Gastroesophageal sphincter (tissue), 4 donors: ENCODE measurements at places on chromosomes 2 and 18. TPM values are rescaled to one million over a fixed set of nuclear protein-coding genes. Genes with fewer than 3 reads are reported as not detected.

MBD1 gene
- 80.8 TPM for total RNA-seq

ODC1 gene
- 199 TPM for total RNA-seq

COLEC12 gene
- 34.1 TPM for total RNA-seq

B3GNT7 gene
- total RNA-seq, result 3.8 TPM

KATNAL2 gene
- total RNA-seq, result 4.0 TPM

C2orf92 gene
- total RNA-seq, result 6.7 TPM

CFC1 gene
- not detected for total RNA-seq

FAM110C gene
- 3.9 TPM for total RNA-seq

SLC5A7 gene
- 2.3 TPM for total RNA-seq

POTEC gene
- total RNA-seq, result not detected

CTNNA2 gene
- 0.15 TPM for total RNA-seq

ERICH2 gene
- not detected for total RNA-seq

HYCC2 gene
- 19.9 TPM for total RNA-seq

NEMP2 gene
- 0.94 TPM for total RNA-seq

ANKRD62 gene
- total RNA-seq, result not detected

MBP gene
- 25.4 TPM for total RNA-seq

DHRS9 gene
- total RNA-seq, result not detected

TMEM17 gene
- total RNA-seq, result 3.4 TPM

SNTG2 gene
- 6.2 TPM for total RNA-seq

PRADC1 gene
- total RNA-seq, result 29.2 TPM

STPG4 gene
- total RNA-seq, result 0.67 TPM

ABCG5 gene
- total RNA-seq, result not detected

INPP4A gene
- total RNA-seq, result 32.2 TPM

IL1B gene
- total RNA-seq, result not detected

BOK gene
- 128 TPM for total RNA-seq

OST4 gene
- 216 TPM for total RNA-seq

PCARE gene
- not detected for total RNA-seq

GREB1 gene
- total RNA-seq, result 5.1 TPM

BUB1 gene
- total RNA-seq, result 0.40 TPM

TBR1 gene
- not detected for total RNA-seq

TFCP2L1 gene
- 5.7 TPM for total RNA-seq

IL1RL2 gene
- total RNA-seq, result 0.40 TPM

LYG2 gene
- total RNA-seq, result not detected

SDC1 gene
- total RNA-seq, result 2.3 TPM

CDC42EP3 gene
- total RNA-seq, result 39.4 TPM

TXNDC2 gene
- 0.96 TPM for total RNA-seq

MYO5B gene
- 5.6 TPM for total RNA-seq

PID1 gene
- total RNA-seq, result 34.4 TPM

ADI1 gene
- total RNA-seq, result 61.9 TPM

TTR gene
- total RNA-seq, result not detected

NXPH2 gene
- total RNA-seq, result not detected

QPCT gene
- total RNA-seq, result 3.7 TPM

NAGK gene
- total RNA-seq, result 67.5 TPM
